ENCODE measurements at places on chromosomes 11 and 22.
A peak's percentile ranks its signal among the peaks of the same experiment; 100 is the strongest.

GRCh38 chr11:135004495-135004894, 592.5 kb upstream of the B3GAT1 start:
- no peak for DNase-seq

DNA sequence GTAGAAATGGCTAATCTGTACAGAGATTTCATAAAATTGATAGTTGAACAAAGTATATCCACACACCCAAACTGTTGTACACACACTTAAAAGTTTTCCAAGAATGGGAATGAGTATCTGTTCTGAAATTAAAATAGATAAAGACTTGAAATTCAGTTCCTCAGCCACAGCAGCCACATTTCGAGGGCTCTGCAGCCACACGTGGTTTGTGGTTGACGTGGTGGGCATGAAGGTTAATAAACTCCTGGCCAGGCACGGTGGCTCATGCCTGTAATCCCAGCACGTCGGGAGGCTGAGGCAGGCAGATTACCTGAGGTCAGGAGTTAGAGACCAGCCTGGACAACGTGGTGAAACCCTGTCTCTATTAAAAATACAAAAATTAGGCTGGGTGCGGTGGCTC, 24.0 kb downstream of the TPST2 start:
- no peak for DNase-seq

DNA sequence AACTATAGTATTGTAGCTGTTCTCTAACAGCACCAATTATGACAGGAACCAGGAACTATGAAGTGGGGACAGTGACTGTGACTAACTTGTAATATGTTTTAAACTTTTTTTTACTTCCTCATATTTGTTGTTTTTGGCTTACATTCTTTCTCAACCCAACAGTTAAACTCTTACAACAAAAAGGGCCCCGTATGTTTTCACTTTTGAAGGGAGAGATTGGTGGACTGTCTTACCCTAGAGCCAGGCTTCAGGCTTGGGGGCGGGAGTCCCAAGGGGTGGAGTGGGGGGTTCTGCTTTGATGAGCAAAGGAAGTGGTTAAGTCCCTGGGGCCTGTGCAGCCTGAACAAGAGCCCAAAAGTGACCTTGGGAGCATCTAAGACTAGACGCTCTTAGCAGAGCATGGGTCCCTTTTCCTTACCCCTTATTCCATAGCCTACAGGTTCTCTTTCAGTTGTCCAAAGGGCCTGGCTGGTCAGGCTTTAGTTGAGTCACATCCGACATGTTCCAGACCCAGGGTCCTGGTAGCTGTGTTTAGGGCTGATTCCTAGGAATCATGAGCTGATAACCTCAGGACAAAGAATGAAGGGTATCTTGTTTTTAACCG, 38.8 kb downstream of the STIM1 start:
- DNase-seq: no peak

DNA sequence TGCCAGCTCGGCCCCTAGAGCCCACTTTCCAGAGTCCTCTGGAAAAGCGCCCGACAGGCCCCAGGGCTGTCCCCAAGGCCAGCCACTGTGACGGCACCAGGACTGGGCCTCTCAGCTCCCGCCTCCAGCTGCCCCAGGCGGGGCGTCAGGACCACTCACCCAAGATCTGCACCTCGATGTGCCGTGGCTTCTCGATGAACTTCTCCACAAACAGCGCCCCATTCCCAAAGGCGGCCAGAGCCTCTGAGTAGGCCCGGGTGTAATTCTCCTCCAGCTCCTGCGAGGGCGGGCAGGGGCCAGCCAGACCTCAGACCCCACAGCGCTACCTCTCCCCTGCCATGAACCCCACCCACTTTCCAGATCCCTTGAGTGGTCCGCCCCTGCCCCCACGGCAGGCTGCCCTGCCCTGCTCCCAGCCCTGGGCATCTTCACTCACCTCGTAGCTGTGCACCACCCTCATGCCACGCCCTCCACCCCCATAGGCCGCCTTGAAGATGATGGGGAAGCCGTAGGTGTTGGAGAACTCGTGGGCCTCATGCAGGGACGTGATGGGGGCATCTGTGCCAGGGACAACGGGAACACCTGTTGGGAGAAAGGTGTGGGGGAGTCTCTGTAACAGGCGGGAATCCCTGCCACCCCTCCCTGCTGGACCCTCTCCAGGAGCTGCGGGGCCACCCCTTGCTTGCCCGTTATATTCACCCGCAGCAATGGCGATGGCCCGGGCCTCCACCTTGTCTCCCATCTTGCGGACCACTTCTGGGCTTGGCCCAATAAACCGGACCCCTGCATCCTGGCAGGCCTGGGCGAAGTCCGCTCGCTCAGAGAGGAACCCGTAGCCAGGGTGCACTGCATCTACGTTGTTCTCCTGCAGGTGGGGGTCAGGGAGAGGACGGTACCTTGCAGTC, 14.0 kb downstream of the LRFN4 start:
- DNase-seq: no peak

DNA sequence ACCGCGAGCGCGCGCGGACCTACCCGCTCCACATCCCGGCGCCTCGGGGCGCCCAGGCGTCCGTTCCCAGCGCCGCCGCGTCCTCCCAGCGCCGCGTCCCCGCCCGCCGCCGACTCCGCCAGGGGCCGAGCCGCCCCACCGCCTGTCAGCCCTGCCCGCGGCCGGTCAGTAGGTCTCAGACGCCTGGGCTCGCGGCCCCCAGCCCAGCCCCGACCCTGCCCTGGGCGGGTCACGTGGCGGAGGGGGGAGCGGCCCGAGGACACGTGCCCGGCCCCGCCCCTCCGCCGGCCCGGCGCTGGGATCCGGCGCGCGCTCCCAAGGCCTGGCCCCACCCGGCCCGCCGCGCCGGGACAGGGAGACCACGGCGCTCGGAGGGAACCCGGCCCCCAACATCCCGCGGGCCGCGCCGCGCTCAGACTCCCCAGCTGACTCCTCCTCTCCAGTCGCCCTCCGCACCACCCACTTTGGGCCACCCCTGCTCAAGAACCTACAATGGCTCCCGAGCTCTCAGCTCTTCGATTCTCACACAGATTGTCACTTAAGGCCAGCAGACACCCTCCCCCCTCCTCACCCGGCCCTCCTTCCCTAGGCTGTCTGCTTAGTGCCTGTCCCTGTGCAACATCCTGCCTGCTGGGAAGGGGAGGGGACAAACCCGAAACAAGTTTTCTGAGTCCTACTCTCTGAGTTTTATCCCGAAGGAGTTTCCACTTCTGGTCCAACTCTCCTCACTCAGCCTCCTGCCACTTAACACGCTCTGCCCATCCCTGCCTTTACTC, at the start of gene RAB3IL1:
Gene RAB3IL1, minus strand, starts transcription at position 233 of the 776 bp plus-strand sequence. Its CDS starts 199 bp downstream, at position 34.
- no peak for DNase-seq

DNA sequence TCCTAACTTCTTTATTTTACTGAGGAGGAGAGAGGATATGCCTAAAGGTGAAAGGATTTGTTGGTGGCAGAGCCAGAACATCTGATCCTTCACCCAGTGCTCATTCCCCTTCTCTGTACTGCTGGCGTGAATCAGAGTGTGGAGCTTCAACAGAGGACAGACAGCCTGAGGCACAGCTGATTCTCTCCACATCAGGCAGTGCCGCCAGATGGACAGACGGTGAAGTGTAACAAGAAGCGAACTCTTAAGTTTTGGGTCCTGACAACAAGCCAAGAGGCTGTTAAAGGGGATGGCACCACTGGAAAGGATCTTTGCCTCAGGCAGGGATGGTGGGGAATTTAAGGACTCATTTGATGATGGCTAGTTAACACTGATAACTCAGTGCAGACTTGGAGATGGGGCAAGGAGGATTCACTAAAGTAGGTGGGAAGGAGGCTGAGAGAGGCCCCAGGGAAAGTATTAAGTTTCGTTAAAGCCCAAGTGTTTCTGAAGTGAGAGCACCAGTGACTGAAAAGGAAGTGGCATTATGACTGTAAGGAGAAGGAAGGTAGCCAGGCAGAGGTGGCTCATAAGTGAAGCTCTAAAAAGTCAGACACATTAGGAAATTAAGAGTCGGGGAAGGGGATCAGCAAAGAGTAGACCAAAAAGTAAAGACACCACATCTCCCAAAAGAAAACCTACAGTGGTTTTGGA, 81.3 kb downstream of the CLPB start:
- no peak for DNase-seq

- no peak for DNase-seq
These were observed 40.5 kb downstream of the TPCN2 start for GRCh38 chr11:69089258-69089657.

DNA sequence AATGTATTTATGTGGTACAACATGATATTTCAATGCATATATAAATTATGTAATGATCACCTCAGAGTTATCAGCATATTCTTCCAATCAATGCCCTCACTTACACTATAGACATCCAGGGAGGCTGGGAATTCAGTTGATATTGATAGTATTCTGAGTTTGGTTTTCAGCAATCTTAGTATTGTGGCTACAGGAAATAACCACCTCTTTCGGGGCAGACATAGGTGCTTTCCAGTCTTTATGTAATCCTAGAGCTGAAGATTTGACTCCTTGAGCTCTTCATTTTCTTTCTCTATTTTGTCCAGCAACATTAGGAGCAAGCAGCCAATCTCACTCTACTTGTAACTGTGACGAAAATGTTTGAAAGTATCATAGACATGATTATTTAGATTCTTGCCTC, 712.7 kb upstream of the KIRREL3 start:
- DNase-seq: no peak

DNA sequence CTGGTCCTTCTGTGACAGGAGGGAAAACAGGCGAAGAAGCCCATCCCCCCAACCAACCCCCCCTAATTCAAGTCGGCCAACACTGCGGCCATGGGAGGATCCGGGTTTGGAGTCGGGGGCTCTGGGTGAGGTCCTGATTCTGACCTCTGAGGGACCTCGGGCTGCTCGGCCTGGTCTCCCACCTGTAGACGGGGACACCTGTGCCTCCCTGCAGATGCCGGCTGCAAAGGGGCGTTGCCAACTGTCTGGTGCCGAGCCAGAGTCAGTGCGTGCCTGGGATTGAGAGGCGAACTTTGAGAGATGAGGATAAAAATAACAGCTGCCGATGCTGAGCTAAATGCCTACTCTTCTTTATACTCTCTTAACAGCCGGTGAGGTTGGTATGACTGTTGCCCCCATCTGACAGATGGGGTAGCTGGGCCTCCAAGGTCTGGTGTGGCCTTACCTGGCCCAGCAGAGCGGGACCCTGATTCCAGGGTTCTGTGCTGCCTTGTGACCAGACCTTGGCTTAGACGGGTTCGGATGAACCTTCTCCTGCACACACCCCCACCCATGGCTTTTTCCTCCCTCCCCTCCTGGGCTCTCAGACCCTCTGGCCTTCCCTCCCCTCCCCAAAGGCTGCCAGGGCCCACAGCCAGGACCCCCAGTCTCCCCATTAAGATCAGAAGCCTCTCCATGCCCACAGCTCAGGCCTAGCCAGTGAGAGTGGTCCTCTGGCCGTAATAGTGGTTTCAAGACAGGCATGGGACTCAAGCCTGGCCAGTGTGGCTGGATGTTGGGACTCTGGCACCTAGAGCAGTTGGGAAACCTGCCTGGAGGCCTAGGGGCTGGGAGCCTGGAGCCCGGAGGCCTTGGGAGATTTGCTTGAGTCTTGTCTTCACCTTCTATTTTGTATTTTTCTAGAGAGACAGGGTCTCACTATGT, 41.7 kb downstream of the KCNJ4 start:
- DNase-seq: no peak

- no peak for DNase-seq
These were observed 10.7 kb upstream of the CKAP5 start for GRCh38 chr11:46856605-46857343.

- no peak for DNase-seq
These were observed 7.8 kb upstream of the NFAM1 start for GRCh38 chr22:42439821-42440674.

GRCh38 chr11:86575208-86575855, 97.1 kb downstream of the ME3 start:
- DNase-seq: no peak

GRCh38 chr11:9003573-9004182, at the start of gene NRIP3:
NRIP3 (minus strand) TSS chr11:9004001; CDS start chr11:9003935, 66 bp downstream.
- peak; percentile 56 for DNase-seq

DNA sequence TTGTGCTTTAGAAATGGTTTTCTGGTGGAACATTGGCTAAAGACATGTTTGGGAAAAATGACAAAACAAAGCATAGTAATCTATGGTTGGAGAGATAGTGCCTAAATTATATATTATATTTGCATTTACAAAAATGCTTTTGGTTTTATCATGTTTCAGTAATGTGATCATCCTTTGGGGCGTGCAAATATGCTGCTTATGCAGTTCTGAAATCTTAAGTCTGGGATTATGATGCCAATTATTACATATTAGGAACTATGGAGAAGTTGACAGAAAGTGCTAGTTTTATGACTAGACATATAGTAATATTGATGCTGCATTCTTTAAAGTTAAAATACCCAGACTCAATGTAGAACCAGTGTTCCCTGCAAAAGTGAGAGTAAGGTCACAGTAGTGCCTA, 655.0 kb downstream of the METTL15 start:
- no peak for DNase-seq

GRCh38 chr11:112159098-112160065, 4.5 kb downstream of the IL18 start:
- DNase-seq: no peak

DNA sequence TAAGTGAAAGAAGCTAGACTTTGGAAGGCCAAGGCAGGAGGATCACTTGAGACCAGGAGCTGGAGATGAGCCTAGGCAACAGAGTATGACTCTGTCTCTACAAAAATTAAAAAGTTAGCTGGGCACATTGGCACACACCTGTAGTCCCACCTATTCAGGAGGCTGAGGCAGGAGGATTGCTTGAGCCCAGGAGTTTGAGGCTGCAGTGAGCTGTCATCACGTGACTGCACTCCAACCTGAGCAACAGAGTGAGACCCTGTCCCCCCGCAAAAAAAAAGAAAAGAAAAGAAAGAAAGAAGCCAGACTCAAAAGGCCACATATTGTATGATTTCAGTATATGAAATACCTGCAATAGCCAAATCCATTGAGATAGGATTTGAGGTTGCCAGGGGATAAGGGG, 7.9 kb upstream of the CAPN5 start:
- no peak for DNase-seq

- DNase-seq: no peak
These were observed 51.3 kb downstream of the BTG4 start for GRCh38 chr11:111460856-111461255.

DNA sequence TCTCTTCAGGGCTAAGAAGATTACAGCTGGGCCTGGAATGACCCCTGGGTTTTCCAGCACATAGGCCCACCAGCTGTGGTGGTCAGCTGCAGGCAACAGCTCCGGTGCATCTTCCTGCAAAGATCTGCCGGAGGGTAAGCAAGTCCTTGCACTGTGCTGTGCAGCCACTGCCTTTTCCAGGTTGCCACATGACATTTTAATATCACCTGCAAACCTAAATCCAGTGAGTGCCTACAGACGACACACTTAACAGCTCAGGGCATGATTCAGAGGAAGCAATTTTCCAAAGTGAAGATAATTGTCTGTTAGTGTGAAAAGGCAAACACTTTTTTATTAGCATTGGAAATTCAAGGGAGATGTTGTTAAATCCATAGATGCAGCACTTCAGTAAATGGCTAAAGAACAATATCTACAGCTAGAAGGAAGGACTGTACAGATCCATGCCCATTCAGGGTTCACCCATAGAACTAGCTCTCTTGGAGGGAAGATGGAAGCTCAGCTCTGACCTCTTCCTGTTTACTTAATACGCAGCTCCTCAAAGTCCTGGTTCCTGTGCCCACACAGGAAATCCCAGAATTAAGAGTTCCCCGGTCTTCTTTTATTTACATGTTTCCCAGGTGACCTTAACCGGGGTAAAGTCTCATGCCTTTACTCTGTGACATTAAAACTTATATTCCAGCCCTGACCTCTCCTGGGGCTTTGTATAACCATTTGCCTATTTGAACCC, 13.3 kb upstream of the NRIP3 start:
- DNase-seq: no peak
